Karpas-422 (cell line): ENCODE measurements at places on chromosomes 12 and 14. TPM values are rescaled to one million over a fixed set of nuclear protein-coding genes. Genes with fewer than 3 reads are reported as not detected.

DNA sequence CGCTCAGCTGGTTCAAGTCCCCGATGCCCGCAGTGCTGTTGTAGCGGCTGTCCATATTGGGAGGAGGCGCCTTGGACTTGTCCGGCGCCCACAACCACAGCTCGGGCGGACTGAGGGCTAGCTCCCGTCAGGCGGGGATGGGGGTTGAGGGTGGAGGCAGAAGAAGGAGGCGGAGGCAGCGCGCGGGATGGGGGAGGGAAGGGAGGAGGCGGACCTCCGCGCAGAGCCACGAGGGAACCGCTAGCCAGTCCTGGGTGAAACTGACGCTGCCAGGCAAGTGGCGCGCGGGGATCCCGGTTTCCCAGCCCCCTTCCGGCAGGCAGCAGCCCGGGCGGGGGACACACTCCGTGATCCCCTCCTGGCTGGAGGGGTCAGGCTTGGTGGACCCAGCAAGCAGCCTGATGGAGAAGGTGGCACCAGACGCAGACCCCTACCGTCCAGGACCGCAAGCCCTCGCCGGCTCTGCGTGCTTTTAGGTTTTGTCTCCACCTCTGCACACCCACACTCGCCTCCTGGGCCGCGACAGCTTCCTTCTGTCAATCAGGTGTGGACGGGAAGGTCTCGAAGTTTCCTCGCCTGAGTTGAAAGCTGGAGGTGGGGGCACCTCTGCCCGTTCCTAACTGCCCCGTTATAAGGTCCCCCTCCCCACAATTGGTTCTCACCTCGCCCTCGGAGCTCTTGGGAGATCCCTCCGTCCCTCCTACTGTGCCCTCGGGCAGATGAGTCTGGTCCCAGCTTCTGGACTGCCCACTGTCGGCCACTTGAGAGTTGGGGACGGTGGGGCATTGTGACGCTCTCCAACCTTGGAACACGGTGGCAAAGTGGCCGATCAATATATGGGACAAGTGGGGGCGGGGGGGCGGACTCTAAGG lies at the start of gene CPNE8:
Gene CPNE8, minus strand, starts transcription at position 112 of the 872 bp plus-strand sequence. Its CDS starts 57 bp downstream, at position 55.
- H3K4me3 ChIP-seq, result no peak within 1 kb of the TSS
- no peaks in the 10 kb centered on the region for H3K27me3 ChIP-seq
- no peaks in the 10 kb centered on the region for H3K36me3 ChIP-seq
- no peak within 1 kb of the TSS for H3K27ac ChIP-seq

GRCh38 chr14:31967669-31967975 lies 109.5 kb upstream of the ARHGAP5 start:
- H3K27me3 ChIP-seq, result no peaks in the 10 kb centered on the region
- H3K4me3 ChIP-seq, result no peak overlapping the region
- no peak for DNase-seq

- H3K27ac ChIP-seq, result no peak overlapping the region
- H3K4me3 ChIP-seq, result no peak overlapping the region
- H3K4me1 ChIP-seq, result peaks cover 8% of the 10 kb centered on the region
- H3K27me3 ChIP-seq, result no peaks in the 10 kb centered on the region
Observed at GRCh38 chr14:73227812-73228781, 9.2 kb upstream of the PAPLN start.

- peaks cover 7% of the 10 kb centered on the region for H3K4me1 ChIP-seq
- H3K4me3 ChIP-seq, result no peak overlapping the region
- DNase-seq, result no peak
- no peak overlapping the region for H3K27ac ChIP-seq
- H3K27me3 ChIP-seq, result no peaks in the 10 kb centered on the region; the same call in 1 of the 2 replicates
Observed at GRCh38 chr14:23694949-23695663, 58.9 kb downstream of the DHRS2 start.

DNA sequence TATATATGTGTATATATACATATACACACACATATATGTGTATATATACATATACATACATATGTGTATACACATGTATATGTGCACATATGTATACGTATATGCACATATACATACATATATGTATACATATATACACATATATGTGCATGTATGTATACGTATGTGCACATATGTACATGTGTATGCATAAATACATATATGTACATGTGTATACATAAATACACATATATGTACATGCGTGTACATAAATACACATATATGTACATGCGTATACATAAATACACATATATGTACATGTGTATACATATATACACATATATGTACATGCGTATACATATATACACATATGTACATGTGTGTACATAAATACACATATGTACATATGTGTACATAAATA lies 33.3 kb upstream of the ZNF740 start:
- H3K4me3 ChIP-seq, result no peak overlapping the region
- H3K27ac ChIP-seq, result no peak overlapping the region
- DNase-seq, result no peak
- H3K4me1 ChIP-seq, result no peaks in the 10 kb centered on the region
- no peaks in the 10 kb centered on the region for H3K36me3 ChIP-seq

GRCh38 chr12:130677957-130678558 lies 38.0 kb downstream of the RIMBP2 start:
- DNase-seq, result no peak
- H3K4me1 ChIP-seq, result no peaks in the 10 kb centered on the region
- H3K4me3 ChIP-seq, result no peak overlapping the region
- no peaks in the 10 kb centered on the region for H3K36me3 ChIP-seq
- no peaks in the 10 kb centered on the region for H3K27me3 ChIP-seq
- H3K27ac ChIP-seq, result no peak overlapping the region

GRCh38 chr12:1532375-1533165 lies 61.8 kb downstream of the FBXL14 start:
- H3K4me1 ChIP-seq, result peaks cover 34% of the 10 kb centered on the region
- no peaks in the 10 kb centered on the region for H3K27me3 ChIP-seq
- no peak overlapping the region for H3K27ac ChIP-seq
- peak; percentile 48 for DNase-seq
- peak overlapping the region; percentile 70 for H3K4me3 ChIP-seq
- H3K36me3 ChIP-seq, result no peaks in the 10 kb centered on the region

DNA sequence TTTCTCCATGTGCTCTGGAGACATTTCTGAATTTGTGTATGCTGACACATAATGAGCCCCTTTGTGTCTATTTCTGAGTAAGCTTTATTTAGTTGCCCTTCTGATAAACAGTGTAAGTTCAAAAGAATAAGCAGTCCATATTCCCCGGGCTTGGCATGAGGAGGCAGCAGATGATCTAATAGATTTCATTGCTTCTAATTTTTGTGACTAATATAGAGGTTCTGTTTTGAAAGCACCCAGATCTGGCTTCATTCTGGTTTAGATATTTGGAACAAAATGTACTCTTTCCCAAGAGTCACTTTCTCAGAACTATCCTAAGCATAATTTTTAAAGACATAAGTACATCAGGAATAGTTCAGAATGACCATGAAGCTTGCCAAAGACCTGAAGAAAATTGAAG lies 290.9 kb downstream of the BTG1 start:
- no peak overlapping the region for H3K27ac ChIP-seq
- H3K36me3 ChIP-seq, result no peaks in the 10 kb centered on the region
- no peaks in the 10 kb centered on the region for H3K4me1 ChIP-seq
- no peak for DNase-seq
- no peaks in the 10 kb centered on the region for H3K27me3 ChIP-seq
- H3K4me3 ChIP-seq, result no peak overlapping the region

Gene P2RX4
- total RNA-seq, result 18.3 and 18.4 TPM in 2 replicates

Gene TEX52
- not detected in 2 replicates for total RNA-seq

Gene TAS2R14
- total RNA-seq, result 3.9 and 12.6 TPM in 2 replicates

Gene TULP3
- 11.7 and 14.1 TPM in 2 replicates for total RNA-seq

Gene MLXIP
- 13.8 and 14.8 TPM in 2 replicates for total RNA-seq

Gene CLEC9A
- not detected in 2 replicates for total RNA-seq

Gene SDR9C7
- total RNA-seq, result not detected in 2 replicates

Gene SMIM41
- 0.75 TPM in 1 of 2 replicates, not detected in the other for total RNA-seq

Gene LAG3
- total RNA-seq, result 0.22 and 0.32 TPM in 2 replicates

Gene TMEM229B
- 60.2 and 84.7 TPM in 2 replicates for total RNA-seq
